ENCODE measurements at places on chromosomes 7 and 10.

DNA sequence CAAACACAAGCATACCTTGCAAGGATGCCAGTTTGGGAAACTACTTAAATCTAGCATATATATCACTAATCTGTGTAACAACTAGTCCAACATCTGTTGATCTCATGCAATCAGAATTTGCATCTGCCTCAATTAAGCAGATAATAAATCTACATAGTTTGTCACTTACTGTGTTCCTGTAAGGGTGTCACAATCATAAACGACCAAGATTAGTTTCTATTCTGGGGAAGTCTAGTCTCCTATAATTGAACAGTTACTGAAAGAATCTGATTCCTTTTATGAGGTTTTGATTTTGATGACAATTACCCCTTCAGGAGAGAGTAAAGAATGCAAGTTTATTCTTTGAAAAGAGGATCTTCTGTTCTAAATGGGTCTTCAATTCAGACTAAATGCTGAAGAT, 85.5 kb upstream of the LRRN3 start:
- DNase-seq: no peak

GRCh38 chr7:155877167-155877566, 64.9 kb upstream of the SHH start:
- no peak for DNase-seq

DNA sequence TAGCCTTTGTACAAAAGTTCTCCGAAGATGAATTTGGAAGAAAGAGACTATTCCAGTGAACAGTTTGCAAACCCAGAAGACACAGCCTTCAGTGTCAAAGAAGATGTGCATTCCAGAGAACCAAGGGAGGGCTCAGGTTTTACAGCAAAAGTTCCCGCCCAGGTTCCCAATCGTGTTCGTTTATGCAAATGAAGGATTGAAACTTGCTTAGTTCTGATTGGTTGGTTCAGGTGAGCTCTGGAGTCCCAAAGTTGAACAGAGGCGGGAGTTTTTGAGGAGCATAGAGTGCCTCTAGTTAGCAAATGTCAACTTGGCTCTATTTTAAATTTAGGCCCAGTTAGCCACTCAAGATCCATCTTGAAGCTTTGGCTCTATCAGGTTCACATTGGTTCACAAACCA, 51.3 kb downstream of the TMEM270 start:
- DNase-seq: no peak

DNA sequence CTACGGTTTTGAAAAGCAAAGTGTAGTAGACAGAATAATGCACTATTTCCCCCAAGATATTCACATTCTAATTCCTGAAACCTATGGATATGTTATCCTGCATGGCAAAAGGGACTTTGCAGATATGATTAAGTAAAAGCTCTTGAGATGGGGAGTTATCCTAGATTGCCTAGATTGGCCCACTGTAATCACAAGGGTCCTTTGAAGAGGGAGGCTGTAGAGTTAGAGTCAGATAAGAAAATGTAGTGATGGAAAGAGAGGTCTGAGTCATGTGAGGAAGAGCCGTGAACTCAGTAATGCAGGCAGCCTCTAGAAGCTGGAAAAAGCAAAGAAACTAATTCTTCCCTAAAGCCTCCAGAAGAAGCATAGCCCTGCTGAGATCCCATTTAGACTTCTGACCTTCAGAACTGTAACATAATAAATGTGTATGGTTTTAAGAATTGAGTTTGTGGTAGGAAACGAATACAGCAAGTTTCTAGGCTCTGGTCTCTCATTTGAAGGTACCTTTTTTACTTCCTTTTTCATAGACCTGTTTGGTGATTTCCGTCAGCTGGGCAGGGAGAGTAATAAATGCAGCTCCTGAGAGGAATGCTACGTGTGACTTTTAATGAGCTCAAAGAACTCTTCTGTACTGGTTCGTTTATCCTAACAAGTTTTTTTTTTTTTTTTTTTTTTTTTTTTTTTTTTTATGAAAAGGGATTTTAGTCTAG, 41.9 kb upstream of the NXPH1 start:
- DNase-seq: no peak

DNA sequence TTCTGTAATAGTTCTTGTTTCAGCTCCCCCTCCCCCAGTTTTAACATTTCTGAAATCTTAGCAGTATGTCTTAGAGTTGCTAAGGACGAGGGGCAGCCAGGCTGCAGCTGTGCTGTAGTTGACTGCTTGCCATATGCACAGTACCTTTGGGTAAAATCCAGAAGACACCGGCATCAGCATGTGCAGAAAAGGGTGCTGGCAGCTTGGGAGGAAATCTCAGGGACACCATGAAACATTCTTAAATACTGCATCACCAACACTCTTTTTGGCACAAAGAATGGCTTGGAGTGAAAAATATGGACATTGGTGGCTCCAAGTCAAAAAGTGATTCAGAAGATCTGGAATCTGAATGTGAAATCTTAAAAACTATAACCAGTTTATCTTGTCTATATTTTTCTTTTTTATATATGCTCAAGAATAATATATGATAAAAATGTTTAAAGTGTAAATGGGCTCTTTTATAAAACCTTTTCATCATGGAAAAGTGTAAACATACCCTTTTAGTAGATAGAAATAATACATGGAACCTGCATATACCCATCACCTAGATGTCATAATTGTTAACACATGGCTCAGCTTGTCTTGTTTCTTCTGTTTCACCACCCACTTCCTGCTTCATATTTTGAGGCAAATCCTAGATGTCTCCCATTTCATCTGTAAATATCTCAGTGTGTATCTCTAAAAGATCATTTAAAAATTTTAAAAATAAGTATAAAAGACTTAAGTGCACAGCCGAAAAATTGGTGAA, 34.4 kb upstream of the ARMS2 start:
- DNase-seq: no peak

DNA sequence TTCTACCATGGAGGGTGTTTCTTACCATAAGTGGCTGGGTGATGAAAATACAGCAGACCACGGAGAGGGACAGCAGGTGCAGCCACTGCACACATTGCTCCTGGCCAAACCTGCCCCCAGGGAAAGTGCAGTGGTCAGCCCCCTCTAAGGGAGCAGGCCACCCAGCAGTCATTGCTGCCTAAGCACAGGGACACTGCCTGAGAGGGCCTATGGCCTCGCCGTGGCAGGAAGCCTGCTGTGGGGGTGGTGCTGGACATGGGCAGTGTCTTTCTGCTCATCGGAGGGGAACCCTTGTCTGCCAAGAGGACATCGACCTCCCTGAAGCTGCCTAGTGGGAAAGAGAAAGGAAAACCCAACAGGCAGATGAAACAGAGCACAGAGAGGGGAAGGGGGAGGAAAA, 118.3 kb downstream of the PKD1L1 start:
- no peak for DNase-seq

GRCh38 chr7:2072042-2072441, 160.7 kb downstream of the MAD1L1 start:
- DNase-seq: no peak

- no peak for DNase-seq
These were observed 145.1 kb upstream of the PCBD1 start for GRCh38 chr10:71033396-71033980.

DNA sequence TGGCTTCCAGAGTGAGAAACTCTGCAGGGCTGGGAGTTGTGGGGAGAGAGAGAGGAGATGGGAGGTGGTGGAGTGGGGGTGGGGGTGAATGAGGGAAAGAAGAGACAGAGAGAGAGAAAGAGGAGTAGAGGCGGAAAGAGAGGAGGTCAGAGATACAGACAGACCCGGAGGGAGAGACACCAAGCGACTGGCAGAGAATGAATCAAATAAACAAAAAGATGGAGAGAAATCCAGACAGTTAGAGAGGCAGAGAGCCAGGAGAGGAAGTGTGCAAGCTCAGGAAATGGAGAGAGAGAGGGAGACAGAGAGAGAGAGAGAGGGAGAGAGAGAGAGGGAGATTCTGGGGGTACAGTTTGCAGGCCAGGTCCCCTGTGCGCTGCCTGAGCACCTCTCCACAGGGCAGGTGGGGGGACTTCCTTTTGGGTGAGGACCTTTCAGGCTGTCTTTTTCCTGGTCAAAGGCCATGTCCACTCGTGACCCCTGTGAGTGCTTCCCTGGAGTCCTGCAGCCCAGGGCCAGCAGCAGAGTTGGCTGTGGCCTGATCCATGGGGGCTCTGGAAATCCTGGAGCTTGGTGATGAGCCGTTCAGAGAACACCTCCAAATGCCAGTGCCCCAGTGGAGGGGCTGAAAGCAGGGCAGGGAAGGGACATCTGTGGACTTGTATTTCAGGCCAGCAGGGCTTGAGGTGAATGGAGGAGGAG, 25.0 kb upstream of the PCBD1 start:
- DNase-seq: no peak

DNA sequence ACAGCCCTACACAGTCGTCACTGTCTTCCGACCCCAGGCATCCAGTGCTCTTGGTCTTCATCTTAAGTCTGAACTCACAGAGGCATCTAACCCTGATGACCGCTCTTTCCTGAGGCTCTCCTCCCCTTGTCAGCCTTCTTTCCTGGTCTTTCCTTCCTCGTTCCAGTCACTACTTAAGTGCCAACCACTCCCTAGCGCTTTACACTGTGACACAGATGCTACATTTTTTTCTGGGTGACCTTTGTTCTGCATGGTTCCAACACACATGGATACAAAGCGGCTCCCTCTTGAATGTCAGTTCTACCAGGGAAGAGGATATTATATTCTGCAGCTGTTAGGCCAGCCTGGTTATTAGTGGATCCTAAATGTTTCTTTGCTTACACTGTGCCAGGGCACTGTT, 12.7 kb downstream of the YWHAG start:
- DNase-seq: no peak

DNA sequence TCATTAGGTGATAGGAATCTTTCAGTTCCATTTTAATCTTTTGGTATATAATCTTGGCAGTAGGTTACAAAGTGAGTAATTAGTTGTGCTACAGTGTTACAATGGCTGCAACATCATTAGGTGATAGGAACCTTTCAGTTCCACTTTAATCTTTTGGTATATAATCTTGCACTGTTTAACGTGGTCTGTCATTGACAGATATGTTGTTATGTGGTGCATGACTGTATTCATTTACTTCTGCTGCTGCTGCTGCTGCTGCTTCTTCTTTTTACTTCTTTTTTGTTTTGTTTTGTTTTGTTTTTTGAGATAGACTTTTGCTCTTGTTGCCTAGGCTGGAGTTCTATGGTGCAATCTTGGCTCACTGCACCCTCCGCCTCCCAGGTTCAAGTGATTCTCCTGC, 28.6 kb downstream of the ST7 start:
- no peak for DNase-seq

Measured in RPMI8226 (cell line).